Stimulated activated CD4-positive, alpha-beta T cell treated with anti-CD3 and anti-CD28 coated beads, Interleukin-2, amount 100 ng/mL, for 24 hours (primary cell): ENCODE measurements at places on chromosomes 3 and 15.

GRCh38 chr3:78734048-78734637, 1033.7 kb downstream of the ROBO1 start:
- DNase-seq = no peak

GRCh38 chr15:39511916-39512260, 69.0 kb upstream of the THBS1 start:
- no peak for DNase-seq

DNA sequence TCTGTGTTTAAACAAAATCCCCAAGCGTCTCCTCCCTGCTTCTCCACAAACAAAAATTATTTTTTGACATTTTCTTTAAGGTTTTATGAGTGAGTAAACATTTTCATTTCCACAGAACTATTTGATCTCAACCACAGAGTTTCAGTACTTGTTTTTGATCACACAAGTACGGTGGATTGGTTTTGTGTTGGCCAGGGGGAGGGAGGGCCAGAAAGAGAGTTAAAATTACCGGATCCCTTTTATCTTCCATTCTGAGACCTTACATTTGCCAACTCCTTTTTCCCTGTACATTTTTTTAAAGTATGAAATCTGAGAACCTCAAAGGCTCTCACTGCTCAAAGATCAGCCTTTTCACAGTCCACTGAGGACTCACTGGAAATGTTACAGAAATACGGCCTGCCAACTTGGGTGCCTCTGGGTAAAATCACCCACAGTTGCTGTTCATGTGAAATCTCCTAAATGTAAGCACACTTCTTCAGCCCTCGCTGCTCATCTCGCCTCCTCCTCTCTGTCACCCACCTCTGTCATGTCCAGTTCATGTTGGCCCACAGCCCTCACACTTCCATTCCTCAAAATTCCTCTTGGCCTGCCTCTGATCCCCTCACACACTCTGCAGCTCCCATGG, 1.7 kb downstream of the HOMER2 start:
- DNase-seq = no peak

DNA sequence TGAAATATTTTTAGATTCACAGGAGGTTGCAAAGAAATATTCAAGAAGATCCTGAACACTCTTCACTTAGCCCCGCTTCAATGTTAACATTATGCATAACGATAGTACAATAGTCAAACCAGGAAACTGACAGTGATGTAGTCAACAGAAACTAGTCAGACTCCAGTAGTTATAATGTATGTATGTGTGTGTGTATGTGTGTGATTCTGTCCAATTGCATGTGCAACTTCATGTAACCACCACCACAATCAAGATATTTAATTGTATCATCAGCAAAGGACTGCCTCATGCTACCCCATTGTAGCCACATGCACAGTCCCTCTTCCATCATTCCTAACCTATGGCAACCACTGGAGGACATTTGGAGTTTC, 77.9 kb downstream of the APBA2 start:
- DNase-seq = no peak

DNA sequence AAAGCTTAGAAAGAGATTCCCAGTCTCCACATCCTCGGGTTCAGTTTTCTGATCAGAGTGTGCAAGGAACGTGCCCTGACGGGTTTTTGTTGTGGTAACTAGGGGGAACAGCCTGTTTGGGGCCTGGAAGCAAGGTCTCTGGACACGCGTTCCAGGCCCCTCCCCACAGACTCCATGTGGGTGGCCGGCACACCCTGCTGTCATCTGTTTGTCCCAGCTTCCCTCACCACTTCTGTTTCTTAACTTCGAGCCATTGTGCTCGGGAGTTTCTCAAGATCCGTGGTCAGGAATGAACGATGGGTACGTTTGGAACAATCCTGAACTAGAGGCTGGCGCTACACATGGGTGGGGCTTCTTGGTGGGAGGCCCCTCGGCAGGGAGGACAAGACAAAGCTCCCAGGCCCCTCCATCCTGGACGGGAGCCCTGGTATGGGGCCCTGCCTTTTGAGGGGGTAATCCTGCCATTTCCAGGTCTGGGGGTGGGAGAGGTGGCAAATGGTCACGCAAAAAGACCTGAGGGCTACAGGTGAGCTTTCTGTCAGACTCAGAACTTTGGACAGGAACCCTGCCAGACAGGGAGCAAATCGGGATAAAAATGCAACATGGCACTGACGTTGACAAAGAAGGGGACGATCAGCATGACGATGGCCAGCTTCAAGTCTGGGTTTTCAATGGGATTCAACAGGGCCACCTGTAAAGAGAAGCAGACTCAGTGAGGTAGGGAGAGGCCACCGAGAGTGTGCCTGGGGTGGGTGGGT, 8.5 kb upstream of the MUSTN1 start:
- DNase-seq = no peak

DNA sequence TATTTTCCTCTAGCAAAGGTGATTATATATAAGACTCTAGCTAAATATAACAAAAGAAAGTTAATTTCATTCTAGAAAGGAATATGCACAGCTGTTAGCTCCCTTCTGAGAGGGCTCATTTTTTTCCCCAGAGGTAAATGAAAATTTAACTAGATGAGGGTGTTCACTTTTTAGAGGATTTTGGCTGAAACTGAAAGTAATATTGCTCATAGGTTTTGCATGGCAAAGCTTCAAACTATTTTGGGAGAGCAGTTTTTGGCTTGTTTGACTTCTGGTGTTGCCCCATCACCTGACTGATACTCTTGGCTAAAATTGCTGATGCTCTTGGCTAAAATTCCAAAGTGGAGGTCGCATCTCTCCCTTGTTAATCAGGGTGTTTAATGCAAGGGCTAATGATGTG, 311.9 kb downstream of the EDEM1 start:
- no peak for DNase-seq

- DNase-seq = no peak
These were observed 20.9 kb downstream of the PLAAT1 start for GRCh38 chr3:193261970-193262369.

- peak; percentile 61 for DNase-seq
These were observed 2.5 kb upstream of the INAFM2 start for GRCh38 chr15:40320931-40321371.

DNA sequence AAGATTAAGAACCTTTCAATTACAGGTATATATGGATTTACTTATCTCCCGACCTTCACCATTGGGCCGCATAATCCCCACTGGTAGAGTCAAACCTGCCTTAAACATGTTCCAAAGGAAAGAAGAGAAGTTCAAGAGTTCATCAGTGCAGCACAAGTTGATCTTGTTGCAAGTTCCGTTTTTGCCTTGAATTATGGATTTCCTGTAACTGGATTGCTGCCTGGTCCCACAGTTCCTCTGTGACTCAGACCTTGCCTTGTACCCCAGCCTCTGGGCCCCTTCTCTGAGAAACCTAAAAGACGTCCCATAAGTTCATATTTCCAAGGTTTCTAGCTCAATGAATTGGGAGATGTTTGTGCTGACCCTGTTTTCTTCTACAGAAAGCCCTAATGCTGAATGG, 112.5 kb upstream of the THBS1 start:
- no peak for DNase-seq

- DNase-seq = no peak
These were observed 14.1 kb downstream of the FYCO1 start for GRCh38 chr3:45981346-45982074.

DNA sequence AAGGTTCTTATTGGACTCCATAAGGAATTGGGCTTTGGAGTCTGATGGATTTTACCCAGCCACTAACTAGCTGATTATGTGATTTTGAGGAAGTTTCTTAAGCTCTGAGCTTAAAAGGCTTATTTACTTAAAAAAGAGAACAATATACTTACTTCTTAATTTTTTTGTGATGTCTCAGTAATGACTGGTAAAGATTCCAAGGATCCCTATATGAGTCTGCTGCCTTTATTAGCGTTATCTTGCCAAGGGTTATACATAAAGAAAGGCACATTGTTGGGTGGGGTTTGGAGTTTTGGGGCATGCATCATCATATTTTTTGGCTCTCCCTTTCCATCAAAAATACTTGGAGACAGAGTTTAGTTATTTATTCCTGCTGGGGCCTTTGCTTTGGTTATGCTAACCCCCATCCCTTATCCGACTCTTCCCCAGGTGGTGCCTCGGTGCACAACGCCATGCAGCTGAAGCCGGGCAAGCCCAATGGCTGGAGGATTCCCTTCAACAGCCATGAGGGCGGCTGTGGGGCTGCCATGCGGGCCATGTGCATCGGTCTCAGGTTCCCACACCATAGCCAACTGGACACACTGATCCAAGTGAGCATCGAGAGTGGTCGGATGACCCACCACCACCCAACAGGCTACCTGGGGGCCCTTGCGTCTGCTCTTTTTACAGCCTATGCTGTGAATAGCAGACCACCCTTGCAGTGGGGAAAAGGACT, 6.7 kb downstream of the ADPRH start:
- DNase-seq = no peak

- DNase-seq = no peak
These were observed 42.8 kb downstream of the CX3CR1 start for GRCh38 chr3:39237027-39237426.

DNA sequence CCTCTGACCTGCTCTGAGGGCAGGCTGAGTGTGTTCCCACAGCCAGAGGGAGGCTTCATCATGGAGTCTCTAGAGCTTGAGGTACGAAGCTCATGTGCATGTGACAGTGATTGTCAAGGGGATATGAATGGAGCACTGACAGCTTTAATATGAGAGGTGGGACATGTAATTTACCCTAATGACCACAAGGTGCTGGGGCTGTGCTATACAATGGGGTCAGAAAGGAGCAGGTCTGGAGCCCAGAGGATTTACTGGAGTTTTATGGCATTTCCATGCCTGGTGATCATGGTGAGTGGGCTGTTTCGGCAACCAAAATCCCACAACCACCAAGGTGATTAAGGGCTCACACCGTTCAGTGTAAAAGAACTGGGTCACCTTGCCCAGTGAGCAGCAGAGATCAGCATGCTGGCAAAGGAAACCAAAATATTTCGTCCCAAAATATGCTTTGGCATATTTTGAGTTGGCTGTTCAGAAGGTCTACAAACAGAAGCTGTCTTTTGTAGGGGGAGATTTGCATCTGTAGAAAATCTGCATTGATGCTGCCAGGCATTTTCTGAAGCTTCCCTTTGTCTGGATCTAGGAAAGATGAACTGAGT, 40.1 kb upstream of the RASGRF1 start:
- no peak for DNase-seq

GRCh38 chr3:131072099-131072559, 45.5 kb downstream of the NEK11 start:
- no peak for DNase-seq

DNA sequence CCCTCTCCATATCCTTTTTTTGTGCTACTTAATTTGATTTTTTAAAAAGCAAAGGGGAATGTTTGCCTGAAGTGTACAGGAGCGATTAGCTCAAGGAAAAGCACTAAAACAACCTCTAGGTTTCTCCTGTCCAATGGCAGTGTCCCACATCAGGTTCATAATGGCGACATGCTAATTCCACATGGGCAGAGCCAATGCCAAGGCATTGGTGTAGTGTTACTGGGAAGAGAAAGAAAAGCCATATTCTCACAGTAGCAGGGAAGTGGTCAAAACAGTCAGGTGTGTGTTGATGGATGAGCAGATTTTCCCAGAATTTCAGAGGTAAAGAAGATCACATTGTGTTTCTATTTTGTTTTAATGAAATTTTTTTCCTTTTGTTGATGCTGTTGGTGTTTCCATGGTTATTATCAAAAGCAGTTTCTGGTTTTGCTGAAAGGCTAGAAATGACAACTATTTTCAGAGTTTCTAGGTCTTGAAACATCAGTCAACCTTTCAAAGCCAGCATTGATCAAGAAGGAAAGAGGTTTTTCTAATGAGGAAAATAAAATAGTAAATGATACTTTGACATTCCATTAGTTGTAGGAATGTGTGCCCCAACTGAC, 65.2 kb downstream of the FNDC3B start:
- no peak for DNase-seq

GRCh38 chr3:38268087-38268486, 2.5 kb downstream of the SLC22A13 start:
- no peak for DNase-seq

- peak; percentile 14 for DNase-seq
These were observed 90.2 kb downstream of the ANP32A start for GRCh38 chr15:68730471-68730919.

DNA sequence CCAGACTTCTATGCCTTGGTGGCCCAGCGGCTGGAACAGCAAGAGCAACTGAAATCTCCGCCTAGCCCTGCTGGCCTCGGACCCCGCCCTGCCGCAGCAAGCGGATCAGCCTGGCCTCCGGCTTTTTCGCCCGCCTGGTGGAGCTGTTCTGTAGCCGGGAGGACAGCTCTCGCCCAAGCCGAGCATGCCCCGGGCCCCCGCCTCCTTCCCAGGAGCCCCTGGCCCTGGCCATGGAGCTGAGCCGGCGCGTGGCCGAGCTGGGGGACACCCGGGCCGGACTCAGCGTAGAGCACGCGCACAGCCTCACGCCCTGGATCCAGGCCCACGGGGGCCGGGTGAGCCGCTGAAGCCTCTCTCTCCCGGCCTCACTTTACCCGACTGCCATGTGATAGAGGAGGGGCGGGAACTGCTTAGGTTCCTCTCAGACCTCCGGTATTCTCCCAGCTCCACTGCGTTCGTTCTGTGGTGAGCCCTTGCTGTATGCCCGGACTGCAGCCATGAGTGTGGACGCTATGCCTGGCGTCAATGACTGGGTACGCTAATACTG, 24.1 kb upstream of the MRPL3 start:
- DNase-seq = peak; percentile 32

DNA sequence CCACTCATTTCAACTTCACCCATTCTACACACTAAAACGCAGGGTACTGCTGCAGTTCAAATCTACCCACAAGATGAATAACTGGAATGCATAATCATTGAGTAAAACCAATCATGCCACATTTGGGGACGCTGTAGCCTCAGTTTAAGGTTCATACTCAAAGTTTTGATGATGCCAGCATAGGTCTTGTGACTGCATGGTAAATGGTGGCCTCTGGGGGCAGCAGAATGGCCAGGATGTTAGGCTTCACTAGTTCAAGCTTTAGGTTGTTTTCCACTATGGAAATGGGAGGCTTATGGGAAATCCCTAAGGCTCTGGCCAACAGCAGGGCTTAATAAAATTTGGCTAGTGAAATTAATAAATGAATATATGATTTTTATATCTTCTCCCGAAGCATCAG, 104.3 kb upstream of the TSC22D2 start:
- no peak for DNase-seq

DNA sequence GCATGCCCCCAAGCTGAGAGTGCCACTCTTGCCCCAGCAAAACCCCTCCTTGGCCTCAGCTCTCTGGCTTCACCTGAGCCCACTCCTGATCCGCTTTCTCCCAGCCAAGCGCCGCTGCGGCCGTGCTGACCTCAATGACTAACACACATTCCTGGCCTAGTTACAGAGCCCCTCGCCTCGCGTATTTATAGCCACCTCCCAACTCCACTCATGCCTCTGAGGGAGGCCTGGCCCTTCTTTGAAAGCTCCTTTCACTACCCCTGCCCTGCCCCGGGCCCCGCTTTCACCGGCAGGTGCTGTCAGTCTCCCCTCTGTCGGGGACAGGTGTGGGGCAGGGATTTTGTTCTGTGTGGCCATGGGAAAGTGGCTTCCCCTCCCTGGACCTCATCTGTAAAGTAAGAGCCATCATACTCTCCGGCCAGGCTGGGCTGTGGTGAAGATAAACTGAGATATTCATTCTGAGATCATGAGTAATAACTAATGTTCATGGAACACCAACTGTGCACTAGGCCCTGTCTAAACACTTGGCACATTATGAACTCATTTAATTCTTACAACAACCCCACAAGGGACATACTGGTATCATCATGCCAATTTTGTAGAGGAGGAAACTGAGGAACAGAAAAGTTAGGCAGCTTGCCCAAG, 13.2 kb upstream of the ATP2B2 start:
- DNase-seq = no peak
